ENCODE measurements at places on chromosomes 7 and 10.

GRCh38 chr7:111159426-111159825 is 68.5 kb downstream of the LRRN3 start:
- no peak for DNase-seq

GRCh38 chr10:29130190-29130673 is 158.6 kb upstream of the LYZL1 start:
- no peak for DNase-seq

DNA sequence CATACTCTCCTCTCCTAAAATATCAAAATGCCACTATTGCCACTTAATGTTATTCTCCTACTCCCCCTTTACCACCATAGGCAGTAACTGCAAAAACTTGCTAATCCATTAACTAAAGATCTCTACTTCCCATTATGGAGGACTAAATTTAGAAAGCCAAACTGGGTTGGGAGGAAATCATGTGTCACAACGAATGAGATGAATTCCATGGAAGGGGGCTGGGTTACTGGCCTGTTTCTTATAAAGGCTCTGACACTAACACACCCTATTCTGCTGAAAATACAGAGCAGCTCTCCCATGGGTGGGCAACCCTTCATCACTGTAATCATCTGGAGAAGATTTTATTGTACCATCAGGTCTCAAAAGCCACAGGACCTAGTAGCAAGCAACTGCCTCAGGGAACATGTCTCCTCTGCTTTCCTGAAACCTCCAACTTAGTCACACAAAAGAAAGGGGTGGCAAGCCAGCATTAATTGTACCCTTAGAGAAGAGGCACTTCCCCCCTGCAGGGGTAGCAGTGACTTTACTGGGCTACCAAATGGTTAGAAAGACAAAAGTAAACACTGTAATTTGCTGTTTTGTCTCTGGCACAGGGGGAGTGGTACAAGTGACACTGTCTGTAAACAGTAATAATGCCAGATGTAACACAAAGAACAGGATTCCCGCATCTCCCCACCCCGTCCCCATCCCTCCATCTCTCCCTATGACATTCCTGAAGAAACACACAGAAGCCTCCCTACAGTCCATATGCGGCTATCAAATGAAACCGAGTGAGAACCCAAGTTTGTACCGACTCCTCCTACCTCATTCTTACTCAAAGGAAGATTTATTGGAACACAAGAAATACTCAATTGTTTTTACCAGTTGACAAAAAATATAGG is 81.6 kb downstream of the ARMH3 start:
- no peak for DNase-seq

- DNase-seq: no peak
These were observed 66.9 kb downstream of the HECW1 start for GRCh38 chr7:43179393-43179792.

DNA sequence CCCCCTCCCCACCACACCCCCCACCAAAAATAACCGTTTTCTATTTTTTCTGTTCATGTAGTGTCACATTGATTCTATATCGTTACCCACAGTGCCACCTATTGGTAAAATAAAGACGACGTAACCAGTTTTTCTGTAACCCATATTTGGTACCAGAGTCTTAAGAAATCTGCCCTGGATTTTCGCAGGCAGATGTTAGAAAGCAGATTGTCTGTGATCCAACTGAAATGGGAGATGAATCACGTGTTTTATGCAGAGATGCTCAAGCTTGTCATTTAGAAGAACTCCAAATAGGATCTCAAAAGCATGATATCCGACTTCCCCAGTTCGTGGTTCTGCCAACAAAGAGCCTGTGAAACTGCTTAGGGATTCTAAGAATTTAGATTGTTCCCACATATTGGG is 261.1 kb upstream of the CSTF2T start:
- no peak for DNase-seq

Data from AG04449 (cell line).